Motor neuron (in vitro differentiated cells): ENCODE measurements at places on chromosomes 2 and 18. TPM values are rescaled to one million over a fixed set of nuclear protein-coding genes. Genes with fewer than 3 reads are reported as not detected.
A peak's percentile ranks its signal among the peaks of the same experiment; 100 is the strongest.

TBR1 gene
- total RNA-seq = 0.13 and 0.14 TPM in 2 replicates

FER1L5 gene
- 0.29 and 0.36 TPM in 2 replicates for total RNA-seq

DLGAP1 gene
- 12.3 and 13.5 TPM in 2 replicates for total RNA-seq

DNA sequence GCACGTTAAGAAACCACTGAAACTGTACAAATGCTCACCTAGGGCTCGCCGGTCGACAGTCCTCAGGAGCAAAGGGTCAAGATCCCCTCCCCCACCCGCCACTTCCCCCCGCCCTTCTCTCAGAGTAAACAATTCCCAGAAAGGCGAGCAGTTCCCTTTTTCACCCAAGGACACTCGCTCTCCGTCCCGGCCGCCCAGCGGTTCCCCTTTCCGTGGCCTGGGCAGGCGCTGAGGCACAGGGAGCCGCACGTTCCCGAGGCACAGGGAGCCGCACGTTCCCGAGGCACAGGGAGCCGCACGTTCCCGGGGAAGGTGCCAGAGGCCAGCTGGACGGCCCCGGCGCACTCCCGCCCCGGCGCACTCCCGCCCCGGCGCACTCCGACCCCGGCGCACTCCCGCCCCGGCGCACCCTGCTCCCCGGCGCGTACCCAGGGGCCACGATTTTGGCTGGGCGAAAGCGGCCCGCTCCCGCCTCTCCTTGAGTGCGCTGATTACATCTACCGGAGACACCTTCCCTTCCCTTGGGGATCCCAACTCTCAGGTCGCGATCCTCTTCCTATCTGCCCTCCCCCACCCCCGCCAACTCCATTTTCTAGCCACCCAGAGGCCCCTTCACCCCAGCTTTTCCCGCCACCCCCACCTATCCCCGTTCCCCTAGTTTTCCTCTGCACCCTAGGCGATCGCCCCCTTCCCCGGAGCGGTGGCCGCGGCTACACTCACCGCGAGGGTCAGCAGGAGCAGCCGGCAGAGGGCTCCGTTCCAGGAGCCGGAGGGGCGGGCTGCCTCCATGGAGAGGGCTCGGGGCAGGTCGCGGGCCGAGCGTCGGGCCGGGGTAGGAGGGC is 817 bp downstream of the DSC2 start:
- ATAC-seq = peak; percentile 85

DCC gene
- 0.05 TPM in 1 of 2 replicates, not detected in the other for total RNA-seq

GRCh38 chr18:12049978-12050811 is 43.4 kb upstream of the ANKRD62 start:
- no peak for ATAC-seq
